Fibroblast of lung (primary cell): ENCODE measurements at places on chromosomes 6 and 20. TPM values are rescaled to one million over a fixed set of nuclear protein-coding genes. Genes with fewer than 3 reads are reported as not detected.

HLA-DRA gene
- 0.17 and 1.0 TPM in 2 replicates for total RNA-seq

SALL4 gene
- 0.51 and 1.5 TPM in 2 replicates for total RNA-seq

C6orf136 gene
- total RNA-seq = 2.5 and 4.4 TPM in 2 replicates

C20orf141 gene
- not detected in 2 replicates for total RNA-seq

PTCHD4 gene
- total RNA-seq = 4.4 and 5.8 TPM in 2 replicates
